ENCODE measurements at places on chromosomes 11 and 22.

DNA sequence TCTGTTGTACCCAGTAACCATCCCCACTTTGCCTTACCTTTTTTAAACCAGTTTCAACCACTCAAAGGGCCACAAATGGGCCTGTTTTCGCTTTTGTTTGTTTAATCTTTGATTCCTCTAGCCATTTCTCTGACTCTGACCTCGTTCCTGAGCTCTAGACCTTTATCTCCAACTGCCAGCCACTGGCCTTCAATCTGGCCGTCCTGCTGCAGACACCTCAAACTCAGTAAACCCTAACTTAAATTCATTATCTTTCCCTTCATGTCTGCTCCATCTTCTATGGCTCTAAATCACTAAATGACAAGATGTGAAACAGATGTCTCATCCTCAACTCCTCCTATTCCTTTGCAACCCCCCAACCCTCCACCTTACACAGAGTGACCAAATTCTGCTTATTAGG is 1.3 kb upstream of the GDPD4 start:
- no peak for DNase-seq

GRCh38 chr11:68983801-68984200 is 3.0 kb upstream of the MRGPRD start:
- no peak for DNase-seq

DNA sequence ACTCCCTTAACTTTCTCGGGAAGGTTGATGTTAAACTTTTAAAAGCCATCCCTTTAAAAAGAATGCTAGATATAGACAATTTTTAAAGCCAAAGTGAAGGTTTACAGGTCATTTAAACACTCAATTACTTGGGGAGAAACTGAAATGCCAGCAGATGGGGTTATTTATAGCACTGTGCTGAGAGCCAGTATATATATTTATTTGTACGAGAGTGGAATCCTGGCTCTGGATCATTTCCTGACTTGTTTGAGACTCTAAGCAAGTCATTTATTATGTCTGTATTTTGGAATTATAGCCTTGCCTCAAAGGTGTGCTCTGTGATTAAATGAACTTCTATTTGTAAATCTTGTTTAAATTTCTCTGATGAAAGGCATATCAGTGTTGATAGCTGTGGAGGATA is 6.8 kb upstream of the ZBED5 start:
- DNase-seq = no peak

- DNase-seq = peak; percentile 80
These were observed 98.8 kb downstream of the MED15 start for GRCh38 chr22:20606041-20606783.

- no peak for DNase-seq
These were observed 48.3 kb upstream of the PHOX2A start for GRCh38 chr11:72292106-72292785.

DNA sequence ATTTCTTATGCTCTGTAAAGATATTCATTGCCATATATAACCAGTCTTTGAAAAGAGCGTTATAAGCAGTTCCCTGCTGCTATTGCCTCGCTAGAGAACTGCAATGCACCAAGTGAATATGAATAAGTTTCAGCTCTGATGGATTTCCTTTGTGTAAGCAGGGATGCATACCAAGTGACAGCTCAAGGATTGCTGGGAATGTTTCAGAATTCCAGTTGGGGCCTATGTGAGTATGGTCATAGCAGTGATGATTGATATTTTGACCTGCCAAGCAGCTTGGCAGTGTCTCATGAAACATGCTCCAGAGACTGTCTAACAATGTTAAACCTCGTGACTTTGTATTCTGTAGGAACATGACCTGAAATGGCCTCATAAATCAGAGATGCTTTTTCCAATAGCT is 312.6 kb downstream of the C11orf87 start:
- no peak for DNase-seq

- DNase-seq = no peak
These were observed 158.8 kb downstream of the COMMD9 start for GRCh38 chr11:36130401-36130800.

- DNase-seq = no peak
These were observed 24.8 kb upstream of the MTCH2 start for GRCh38 chr11:47667135-47667534.

DNA sequence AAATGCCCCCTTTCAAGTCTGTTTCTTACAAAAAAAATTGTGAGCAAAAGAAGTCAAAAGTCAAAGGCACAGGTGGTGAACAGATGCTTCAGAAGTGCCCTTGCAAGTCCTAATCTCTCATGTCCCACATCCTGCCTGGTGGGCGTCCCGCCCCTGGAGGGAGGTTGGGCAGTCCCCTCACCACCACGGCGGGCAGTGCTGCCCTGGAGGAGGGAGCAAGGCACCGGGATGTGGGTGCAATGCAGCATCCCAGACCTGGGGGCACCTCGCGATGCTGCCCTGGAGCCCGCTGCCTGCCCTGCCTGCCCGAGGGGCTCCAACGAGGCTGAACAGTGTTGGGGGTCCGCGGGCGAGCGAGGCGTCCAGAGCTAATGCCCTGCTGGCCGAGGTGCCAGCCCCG is 15.9 kb downstream of the MRGPRG start:
- DNase-seq = no peak
